NCI-H1417 treated with DMSO at 0.1 percent for 48 hours (cell line): ENCODE measurements at places on chromosomes 7 and 10.

DNA sequence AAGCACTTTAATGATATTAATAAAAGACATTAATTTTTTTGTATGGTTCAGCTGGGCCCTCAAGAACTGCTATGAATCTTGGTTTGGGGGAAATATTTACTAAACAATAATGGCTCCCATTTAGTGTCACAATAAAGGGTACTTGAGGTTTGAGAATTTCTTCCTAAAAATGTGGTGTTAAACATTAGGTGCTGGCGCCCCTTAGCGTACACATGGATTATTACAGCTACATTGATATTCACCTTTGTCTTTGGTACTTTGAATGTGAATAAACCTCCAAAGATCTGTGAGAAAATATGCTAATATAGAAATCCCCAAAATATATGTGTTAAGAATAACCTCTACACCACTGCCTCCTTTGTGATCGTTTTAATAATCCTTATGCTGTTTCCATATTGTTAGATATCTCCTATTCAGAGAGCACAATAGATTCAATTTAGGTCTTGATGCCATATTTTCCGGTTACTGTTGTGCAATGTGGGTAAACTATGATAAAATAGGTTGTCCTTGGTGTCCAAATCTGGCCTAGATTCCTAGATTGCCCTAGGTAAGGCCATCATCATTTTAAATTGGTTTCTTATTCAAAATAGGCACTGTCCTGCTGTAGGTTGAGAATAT lies 161.8 kb upstream of the CACNA2D1 start:
- peak; percentile 79 for DNase-seq

DNA sequence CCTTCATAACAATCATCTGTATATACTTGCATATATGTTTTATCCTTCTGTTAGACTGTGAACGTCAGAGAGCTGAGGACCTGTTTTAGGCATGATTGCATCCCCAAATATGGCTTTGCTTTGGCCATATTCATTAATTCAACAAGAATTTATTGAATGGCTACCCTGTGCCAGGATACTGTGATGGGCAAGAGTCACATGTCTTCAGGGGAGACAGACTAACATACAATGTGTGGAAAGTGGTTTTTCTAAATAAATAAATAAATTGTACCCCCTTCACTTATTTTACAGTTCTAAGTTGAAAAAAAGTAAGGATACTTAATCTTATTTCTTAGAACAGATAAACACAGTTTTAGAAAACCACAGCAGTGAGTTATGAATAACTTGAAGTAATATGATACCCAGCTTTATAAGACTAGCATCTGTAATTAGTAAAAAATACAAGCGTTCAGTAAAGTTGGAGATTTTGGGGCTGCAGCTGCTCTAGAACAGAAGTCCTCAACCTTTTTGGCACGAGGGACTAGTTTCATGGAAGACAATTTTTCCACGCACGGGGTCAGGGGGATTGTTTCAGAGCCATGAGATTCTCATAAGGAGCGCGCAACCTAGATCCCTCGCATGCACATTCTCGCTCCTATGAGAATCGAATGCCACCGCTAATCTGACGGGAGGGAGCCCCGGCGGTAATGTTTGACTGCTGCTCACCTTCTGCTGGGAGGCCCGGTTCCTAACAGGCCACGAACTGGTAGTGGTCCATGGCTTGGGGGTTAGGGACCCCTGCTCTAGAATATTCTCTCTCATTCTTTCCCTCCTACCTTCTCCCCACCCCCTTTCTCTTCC lies 89.4 kb upstream of the MTPN start:
- DNase-seq = no peak

DNA sequence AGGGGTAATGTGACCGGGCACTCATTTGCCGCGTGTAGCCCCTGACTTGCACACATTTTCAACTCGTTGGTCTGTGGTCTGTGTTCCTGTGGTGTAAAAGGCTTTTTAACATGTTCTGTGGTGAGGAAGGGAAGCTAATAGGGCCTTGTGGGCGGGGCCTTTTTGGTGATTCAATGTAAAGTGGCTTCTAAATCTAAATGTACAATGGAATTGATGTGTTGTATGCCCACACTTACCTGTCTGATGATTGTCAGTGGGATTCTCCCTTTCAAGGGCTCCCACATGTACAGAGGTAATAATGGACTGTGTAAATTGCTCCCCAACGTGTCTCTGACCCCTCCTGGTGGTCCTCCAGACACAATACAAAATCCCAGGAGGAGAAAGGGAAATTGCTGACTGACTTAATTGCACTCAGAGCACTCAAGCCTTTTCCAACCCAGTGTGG lies 43.1 kb upstream of the GATAD1 start:
- no peak for DNase-seq

- DNase-seq = no peak
Observed at GRCh38 chr7:142450206-142450605, 192.3 kb upstream of the PRSS58 start.

- no peak for DNase-seq
Observed at GRCh38 chr7:141891336-141891735, 24.9 kb upstream of the OR9A4 start.

DNA sequence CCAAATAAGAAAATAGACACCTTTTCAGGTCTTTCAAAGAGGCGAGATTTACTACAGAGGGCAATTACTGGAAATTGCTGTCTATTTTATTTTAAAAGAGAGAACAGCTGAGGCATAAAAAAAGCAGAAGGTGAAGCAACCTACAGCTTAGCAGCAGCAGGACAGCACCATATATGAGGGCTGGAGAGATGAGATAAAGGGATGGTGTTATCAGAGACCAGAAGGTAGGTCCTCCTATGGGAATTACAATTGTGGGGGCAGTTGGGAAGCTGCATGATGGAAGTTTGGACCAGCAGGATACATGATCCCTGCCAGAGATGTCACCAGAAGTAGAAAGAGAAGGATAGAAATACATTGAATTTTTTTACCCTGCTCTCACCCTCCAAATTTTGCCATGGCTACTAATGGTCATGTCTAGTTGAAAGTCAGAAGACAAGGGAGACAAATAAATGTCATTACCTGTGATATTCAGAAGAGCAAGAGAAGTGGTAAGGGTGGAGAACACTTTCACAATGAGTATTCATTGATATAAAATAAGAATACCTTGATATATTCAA lies 77.2 kb upstream of the CALCR start:
- DNase-seq = no peak

GRCh38 chr10:42691361-42692120 lies 53.2 kb upstream of the ZNF33B start:
- DNase-seq = peak; percentile 65

GRCh38 chr7:115678086-115678982 lies 352.2 kb downstream of the TFEC start:
- no peak for DNase-seq

GRCh38 chr10:11933577-11934223 lies 108.9 kb downstream of the UPF2 start:
- no peak for DNase-seq

DNA sequence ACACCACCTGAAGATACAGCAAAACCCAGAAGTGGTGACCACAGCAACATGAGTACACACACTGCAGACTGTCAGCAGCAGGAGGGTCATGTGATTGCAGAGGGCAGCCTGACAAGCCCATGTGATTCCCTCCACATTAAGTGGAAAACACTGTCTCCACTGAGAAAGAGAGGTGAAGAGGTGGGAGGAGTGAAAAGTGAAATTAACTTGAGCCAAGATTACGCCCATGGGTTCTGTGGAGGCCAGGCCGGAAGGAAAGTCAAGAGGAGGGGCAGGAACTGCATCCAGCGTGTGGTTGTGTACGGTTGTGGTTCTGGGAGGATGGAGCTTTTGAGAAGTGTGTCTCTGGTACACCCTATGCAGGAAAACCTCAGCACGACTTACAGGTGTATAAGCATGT lies 138.5 kb downstream of the PLXNA4 start:
- no peak for DNase-seq

DNA sequence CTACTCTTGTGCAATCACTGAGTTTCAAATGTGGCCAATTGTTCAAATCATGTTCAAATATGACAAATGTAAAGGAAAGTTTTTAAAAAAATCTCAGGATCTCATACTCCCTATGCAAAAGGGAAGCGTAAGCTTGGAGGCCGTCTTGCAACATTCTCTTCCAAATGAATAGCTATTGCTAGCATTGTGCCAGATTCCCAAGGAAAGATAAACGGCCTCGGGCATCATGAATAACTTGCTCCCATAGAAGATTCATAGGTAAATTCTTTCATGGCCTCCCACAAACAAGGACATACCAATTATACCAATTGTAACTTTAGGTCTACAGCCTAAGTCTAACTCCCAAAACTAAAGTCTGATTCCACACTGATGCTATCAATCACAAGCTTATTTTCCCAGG lies 416.9 kb downstream of the THSD7A start:
- no peak for DNase-seq

DNA sequence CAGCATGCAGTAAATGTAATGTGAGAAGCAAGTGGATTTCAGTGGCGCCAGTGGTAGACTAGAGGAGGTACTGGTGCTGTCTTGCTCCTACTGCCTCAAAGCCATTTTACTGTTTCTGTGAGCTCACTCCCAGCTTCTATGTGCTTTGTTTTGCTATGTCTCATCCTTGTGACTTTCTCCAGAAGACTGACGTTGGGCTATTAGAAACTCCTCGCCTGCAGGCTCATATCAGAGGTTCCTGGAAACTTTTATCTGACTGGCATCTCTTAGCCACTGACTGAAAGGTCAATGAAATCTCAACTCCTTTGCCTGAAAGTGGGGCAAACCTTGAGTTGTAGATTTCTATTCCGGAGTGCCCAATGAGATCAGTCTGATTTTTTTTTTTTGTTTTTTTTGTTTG lies 66.4 kb upstream of the SORCS1 start:
- no peak for DNase-seq

- DNase-seq = no peak
Observed at GRCh38 chr10:77911535-77912123, 14.9 kb downstream of the DLG5 start.

GRCh38 chr7:37684927-37685326 lies 1.4 kb downstream of the GPR141 start:
- DNase-seq = no peak

DNA sequence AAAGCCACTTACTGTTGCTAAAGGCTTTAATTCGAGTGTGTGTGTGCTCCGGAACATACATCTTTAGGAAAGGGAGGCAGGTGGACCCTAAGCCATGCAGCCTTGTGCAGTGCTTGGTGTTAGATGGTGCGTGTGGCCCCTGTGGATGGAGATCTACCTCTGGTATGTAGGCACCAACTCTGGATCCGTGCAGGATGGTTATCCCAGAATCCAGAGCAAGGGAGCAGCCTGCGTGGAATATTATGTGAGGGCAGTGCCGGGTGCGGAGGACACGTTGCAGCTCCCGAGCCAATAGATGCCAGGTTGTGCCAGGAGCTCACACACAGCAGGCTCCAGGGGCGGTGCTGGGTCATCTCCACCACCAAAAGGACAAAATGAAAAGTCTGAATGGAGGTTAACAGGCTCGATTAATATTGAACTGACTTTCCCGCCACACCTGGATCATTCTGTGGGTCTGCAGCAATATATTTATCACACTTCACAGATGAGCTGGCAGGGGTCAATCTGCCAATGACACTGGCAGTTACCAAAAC lies 143.0 kb upstream of the NPS start:
- no peak for DNase-seq

GRCh38 chr7:140494867-140495266 lies 15.6 kb upstream of the MKRN1 start:
- no peak for DNase-seq

- no peak for DNase-seq
Observed at GRCh38 chr7:116933465-116933864, 19.8 kb upstream of the ST7 start.

DNA sequence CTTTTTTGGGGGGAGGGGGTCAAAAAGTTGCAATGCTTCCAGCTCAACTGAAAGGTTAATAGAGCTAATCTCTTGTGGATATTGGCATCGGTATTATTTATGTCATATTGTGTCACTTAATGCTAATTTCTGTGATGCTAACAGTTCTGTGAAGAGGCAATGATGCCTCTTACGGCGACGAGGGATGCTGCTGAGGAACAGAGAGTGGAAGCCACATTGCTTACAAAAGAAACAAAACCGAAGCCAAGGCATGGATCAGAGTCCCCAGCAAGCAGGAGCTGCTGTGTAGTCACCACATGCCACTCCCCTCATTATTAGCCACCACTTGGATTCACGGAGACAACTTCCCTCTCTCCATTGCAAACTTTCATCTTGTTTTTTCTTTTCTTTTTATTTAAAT lies 536.5 kb upstream of the MGMT start:
- no peak for DNase-seq

- DNase-seq = peak; percentile 61
Observed at GRCh38 chr7:6516387-6516983, 34.8 kb downstream of the GRID2IP start.

GRCh38 chr7:108094933-108095710 lies 35.0 kb downstream of the LAMB4 start:
- DNase-seq = no peak

- DNase-seq = no peak
Observed at GRCh38 chr7:43395351-43395750, 187.6 kb upstream of the STK17A start.

GRCh38 chr7:2038931-2039728 lies 193.6 kb downstream of the MAD1L1 start:
- no peak for DNase-seq

GRCh38 chr7:102216573-102217314 lies 69.9 kb upstream of the SH2B2 start:
- DNase-seq = no peak

- no peak for DNase-seq
Observed at GRCh38 chr7:116030651-116031276, at the start of gene TFEC. TFEC (minus strand) TSS chr7:116030763; CDS start chr7:115984441, 46,322 bp downstream.

- DNase-seq = no peak
Observed at GRCh38 chr7:48114589-48114988, 25.5 kb downstream of the UPP1 start.

GRCh38 chr10:34112171-34112782 lies 702.8 kb downstream of the PARD3 start:
- no peak for DNase-seq

- DNase-seq = no peak
Observed at GRCh38 chr7:136079478-136079892, 102.3 kb upstream of the MTPN start.

DNA sequence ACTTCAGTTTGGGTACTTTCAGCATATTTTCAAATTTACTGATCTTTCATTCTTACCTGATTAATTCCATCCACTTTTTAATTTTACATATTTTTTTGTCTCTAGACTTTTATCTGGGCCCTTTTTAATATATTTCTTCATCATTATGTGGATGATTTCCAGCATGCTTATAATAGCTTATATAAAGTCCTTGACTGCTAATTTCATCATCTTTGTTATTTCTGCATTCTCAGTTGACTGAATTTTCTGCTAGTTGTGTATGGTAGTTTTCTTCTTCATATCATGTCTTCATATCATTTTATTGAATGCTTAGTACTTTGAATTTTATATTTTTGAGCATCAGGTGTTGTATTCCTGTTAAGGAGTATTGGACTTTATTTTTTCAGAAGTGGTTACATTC lies 39.6 kb downstream of the STAM start:
- no peak for DNase-seq

DNA sequence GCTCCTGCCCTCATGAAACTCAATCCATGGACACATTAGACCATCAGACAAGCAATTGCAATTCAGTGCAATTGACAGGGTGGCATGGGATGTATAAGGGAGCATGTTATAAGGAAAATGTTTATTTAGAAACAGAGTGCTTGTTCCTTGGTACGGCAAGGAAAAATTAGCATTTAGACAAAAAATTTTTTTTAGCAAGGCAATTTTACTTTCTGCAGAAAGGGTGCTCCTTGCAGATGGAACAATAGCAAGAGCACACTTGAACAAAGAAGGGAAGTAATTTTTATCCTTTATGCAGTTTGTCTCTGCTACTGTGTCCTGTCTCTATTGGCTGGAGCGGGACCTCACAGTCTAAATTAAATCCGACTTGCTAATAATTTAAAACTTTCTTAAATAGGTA lies 6.2 kb upstream of the BAG3 start:
- no peak for DNase-seq
